ENCODE measurements at places on chromosomes 11 and 22. TPM values are rescaled to one million over a fixed set of nuclear protein-coding genes. Genes with fewer than 3 reads are reported as not detected.

The USH1C gene
- total RNA-seq = not detected

The PIH1D2 gene
- total RNA-seq = 2.6 TPM

The APOL2 gene
- total RNA-seq = 9.1 TPM

The SCN4B gene
- total RNA-seq = not detected

The ESAM gene
- 0.49 TPM for total RNA-seq

DNA sequence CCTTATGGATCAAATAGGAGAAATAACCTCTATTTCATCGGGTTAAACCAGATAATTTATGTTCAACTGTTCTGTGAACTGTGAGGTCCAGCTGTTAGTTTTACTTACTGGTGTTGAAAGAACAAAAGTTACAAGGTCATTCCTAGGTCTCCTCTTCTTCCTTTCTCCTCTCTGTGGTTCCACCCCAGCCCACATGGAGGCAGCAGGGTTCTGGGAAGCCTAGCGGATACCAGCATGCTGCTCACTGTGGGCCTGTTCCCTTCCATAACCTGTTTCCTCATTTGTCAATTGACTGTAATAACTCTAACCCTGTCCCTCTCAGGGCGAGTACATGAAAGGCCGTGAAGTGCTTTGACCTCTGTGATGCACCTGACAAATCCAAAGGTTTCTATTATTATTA, 27.8 kb downstream of the RELT start:
- DNase-seq = no peak

DNA sequence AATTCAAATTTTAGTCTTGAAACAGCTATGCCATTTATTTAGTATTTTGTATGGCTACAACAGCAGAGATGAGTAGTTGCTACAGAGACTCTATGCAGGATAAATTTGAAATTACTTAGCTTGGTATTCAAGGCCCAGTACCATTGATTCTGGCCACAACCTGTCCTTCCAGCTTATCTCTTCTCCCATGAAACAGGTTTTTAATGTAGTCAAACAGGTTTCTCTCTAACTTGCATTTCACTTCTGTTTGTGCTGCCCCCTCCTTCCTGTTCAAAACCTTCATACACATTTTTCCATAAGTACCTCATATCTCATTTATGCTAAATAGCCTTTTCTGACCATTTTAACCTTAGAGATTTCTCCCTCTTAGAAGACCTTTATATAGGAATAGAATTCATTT, 3.3 kb downstream of the USP47 start:
- no peak for DNase-seq

DNA sequence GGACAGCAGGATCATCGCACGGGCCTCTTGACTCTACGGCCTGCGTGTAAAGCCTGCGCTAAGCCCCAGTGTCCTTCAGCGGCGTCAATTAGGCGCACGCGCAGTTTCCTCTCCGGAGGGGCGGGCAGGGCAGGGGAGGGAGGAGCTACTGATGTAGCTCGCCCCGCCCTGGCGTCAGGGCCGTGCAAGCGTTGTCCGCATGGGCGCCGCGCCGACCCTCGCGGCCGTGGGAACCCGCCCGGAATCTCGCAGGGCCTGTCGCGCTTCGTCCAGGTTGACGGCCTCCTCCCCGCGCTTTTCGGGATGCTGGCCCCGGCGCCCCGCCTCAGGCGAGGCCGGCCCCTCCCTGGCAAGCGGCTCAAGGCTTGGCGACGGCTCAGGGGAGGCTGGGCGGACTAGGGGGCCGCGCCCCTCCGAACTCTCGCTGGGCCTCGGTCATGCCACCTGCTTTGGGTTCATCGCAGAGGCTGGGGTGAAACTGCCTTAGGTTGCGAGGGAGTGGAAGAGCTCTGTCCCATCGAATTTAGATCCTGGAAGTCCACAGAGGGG, 61.1 kb downstream of the ST3GAL4 start:
- DNase-seq = peak; percentile 62

DNA sequence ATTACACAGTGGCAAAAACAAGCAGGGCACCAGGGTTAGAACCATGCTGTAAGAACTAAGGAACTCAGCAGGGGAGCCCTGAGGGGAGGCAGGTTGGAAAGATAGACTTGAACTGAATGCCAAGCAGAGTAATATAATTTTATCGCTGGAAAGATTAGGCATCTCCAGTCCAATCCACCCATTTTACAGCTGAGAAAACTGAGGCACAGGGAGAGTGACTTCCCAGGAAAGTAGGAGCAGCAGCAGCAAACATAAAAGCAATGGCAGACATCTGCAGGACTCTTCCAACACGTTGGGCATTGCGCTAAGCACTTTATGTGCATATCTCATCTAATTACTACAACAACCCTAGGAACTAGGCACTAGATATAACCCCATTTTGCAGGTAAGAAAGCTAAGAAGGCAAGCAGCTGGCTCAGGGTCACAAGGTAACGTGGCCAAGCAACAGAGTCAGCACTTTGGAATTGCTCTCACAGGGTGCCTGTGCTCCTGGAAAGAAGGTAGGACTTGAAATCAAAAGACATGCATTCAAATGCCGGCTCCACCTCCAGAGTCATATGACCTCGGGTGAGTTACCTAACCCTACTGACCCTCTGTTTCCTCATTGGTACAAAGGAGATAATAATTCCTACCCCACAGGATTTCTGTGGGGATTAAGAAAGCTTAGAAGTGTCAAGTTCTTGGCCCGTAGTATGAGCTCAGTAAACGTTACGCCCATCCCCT, 215.3 kb downstream of the BARX2 start:
- DNase-seq = no peak

GRCh38 chr11:11636671-11637070, 14.9 kb upstream of the GALNT18 start:
- DNase-seq = no peak

DNA sequence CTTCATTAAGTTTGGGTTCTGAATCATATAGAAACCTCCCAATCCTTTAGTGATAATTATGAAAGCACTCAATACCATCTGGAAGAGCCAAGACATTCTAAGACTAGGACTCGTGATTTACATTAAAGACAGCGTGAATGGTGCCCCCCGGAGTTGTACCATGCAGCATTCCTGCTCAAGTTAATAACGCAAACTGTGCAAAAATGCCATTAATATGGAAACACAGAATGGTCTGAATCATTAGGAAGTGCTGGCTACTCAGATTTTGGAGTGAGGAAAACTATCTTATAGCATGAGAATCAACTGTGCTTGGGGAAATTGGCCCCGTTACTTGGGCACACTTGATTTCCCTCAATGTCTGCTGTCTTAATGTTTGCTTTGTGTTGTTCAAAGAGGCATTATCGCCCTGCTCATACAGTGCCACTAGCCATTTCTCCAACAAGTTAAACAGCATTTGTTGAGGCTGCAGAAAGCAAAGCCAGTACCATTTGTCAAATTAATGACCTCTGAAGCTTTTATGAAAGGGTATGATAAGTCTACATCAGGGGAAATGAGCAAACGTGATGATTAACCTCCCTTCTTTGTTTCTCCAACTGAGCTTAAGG, 18.5 kb upstream of the TPH1 start:
- DNase-seq = no peak

DNA sequence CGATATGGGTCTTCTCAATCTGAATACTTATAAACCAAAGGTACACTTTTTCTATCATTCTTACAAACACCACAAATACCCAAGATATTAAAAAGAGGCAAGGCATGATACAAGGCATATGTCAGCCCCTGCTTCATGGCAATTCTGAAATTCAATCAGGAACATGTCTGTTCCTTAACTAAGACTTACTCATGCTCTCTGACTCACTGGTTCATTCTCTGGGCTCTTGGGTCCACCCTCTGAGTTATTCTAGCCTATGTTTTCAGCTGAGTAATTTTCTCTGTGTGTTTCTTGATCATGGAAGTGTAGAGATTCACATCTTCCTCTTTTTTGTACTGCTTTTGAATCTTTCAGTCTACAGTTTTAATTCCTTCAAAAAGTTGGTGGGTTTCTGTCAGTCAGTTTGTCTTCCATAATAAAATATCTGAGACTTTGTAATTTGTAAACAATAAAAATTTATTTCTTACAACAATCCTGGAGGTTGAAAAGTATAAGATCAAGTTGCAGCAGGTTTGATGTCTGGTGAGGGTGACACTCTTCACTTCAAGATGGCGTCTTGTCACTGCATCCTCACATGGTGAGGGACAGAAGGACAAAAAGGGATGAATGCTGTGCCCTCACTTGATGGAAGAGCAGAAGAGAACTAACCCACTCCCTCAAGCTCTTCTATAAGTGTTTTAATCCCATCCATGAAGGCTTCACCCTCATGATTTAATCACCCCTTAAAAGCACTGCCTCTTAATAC, 211.7 kb downstream of the FAM76B start:
- DNase-seq = no peak

- DNase-seq = peak; percentile 20
These were observed 159.2 kb upstream of the DDI1 start for GRCh38 chr11:103877221-103877620.

Measured in OCI-LY7 (cell line).